ENCODE measurements at places on chromosomes 6 and 20.

- DNase-seq, result no peak
These were observed 65.0 kb upstream of the TOX2 start for GRCh38 chr20:43849496-43850186.

GRCh38 chr6:6008648-6009421, 2.1 kb upstream of the NRN1 start:
- peak; percentile 96 for DNase-seq

DNA sequence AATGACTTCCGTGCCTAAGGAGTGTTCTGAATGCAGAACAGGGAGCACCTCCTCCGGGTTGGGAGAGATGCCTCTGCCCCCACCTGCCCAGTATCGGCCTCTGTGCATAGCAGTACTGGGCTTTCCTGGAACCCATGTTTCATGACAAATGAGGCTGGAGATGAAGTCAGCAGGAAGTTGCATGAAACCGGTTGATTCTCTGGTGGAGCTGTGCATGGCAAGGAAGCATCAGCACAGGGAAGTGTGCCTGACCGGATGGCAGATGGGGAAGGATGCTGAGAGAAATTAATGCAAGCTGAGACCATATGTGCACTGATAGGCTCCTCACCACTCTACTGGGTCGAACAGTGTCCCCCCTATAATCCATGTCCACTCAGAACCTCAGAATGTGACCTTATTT, 155.5 kb downstream of the CDH26 start:
- no peak for DNase-seq

DNA sequence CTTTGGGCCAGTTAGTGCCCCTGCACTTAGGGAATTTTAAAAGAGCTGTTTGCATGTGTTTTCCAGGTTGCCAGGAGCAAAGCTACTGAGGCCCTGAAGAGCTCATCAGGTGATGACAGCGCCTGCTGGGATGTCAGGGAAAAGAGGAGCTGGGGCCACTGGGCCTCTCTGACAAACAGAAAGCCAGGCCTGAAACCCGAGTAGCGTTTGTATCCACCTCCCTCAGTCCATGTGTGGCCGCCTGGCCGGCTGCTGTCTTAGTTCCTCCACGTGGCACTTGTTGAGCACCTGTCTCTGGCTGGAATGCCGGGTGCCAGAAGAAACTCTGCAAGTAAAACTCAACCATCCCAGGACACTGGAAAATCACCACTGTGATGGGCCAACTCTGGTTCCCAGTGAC, 601.2 kb downstream of the CDH26 start:
- DNase-seq, result no peak

- no peak for DNase-seq
These were observed 163.3 kb downstream of the VEGFA start for GRCh38 chr6:43933148-43933885.

GRCh38 chr6:107532706-107533105, 42.8 kb downstream of the SOBP start:
- no peak for DNase-seq

DNA sequence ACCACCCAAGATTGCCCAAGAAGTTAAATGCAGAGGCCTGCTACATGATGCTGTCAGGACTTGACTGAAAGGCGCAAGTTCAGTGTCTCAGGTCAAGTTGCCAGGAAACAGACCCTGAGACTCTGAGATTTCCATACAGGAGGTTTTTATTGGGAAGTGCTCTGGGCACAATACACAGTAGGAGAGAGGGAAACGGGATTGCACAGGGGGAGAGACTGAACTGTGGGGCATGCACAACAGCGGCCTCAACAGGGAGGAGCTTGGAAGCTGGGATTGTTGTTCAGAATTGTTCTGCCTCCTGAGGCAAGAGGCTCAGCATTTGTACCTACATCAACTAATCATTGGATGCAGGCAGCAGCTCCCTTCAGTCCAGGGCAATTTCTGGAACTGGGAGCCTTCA, 6.7 kb downstream of the STX11 start:
- peak; percentile 26 for DNase-seq

DNA sequence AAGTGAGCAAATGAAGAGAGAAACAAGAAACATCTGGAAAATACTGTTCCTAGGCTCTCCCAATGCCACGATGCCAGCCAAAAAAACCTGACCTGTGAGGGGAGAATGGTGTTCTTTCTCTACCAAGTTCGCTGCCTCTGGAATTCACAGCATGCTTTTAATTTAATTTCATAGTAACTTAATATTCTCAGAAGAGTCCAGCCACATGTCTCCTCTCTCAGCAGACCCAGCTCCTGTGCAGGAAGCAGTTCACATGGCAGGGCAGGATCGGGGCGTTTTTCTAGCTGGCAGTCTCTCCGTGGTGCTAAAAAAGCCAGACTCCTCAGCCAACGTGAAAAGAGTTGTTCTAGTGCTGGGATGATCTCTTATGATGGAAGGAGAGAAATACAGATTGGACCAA, 57.5 kb downstream of the BFSP1 start:
- no peak for DNase-seq

- no peak for DNase-seq
These were observed 2.3 kb upstream of the STMND1 start for GRCh38 chr6:17099401-17100059.

GRCh38 chr6:93176070-93176469, 243.3 kb downstream of the EPHA7 start:
- no peak for DNase-seq

DNA sequence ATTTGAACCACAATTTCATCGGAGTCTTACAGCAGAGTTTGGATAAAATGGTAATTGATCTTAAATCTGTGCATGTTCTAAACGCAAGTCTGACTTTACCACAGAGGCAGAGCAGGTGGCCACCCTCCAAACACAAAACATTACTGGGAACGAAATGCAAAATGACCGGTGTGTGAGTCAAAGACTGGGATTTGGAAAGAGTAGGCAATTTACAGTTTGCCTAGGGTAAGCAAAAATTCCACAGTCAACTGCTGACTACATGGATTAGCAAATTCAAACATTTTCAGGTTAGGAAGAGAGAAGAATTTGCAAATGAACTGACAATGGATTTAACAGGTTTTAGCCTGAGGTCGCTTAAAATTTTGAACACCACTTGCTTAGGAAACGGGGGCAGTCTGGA, 444.4 kb downstream of the HDGFL1 start:
- DNase-seq, result no peak

DNA sequence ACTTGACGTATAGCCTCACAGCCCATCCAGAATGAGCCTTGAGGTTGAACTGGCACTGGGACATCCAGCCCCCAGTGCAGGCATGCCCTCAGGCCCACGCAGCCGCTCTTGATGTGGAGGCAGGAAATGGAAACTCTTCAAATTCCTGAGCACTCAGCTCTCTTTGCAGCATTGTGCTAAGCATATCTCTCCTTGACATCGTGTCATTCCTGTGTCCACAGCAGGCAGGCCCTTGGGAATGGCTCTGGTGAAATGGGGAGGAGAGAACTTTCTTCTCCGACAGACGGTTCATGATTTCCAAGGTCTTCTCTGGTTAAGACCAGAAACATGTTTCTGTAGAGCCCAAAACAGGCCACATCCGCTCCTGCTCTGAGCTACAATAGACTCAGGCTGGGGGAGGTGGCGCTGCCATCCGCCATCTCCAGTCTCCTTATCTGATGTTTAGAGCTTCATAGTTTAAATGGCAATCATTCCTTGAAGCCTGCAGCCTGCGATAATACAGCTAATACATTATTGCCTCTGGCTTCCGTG, 248.8 kb downstream of the CDH4 start:
- DNase-seq, result no peak

GRCh38 chr6:132286298-132287019, 114.8 kb downstream of the MOXD1 start:
- no peak for DNase-seq

- DNase-seq, result peak; percentile 59
These were observed 238.7 kb upstream of the SOX4 start for GRCh38 chr6:21354805-21355238.

- DNase-seq, result no peak
These were observed 184.9 kb upstream of the CST7 start for GRCh38 chr20:24764027-24764793.

GRCh38 chr6:153150752-153151440, 19.8 kb upstream of the RGS17 start:
- no peak for DNase-seq

DNA sequence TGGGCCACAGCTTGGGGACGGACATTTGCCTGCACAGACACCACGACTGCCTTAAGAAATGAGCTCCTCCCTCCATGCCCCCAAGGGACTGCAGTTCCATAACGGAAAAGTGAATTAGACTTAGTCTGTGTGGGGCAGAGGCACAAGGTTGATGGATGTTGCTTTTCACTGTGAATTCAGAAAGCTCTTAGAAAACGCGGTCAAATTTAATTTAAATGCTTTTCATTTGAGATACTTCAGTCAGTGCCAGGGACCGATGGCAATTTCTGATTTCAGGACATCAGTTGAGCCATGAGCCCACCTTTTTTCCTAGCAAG, 356.4 kb downstream of the KIF16B start:
- peak; percentile 7 for DNase-seq

GRCh38 chr6:2274981-2275891, 29.8 kb upstream of the GMDS start:
- DNase-seq, result no peak

DNA sequence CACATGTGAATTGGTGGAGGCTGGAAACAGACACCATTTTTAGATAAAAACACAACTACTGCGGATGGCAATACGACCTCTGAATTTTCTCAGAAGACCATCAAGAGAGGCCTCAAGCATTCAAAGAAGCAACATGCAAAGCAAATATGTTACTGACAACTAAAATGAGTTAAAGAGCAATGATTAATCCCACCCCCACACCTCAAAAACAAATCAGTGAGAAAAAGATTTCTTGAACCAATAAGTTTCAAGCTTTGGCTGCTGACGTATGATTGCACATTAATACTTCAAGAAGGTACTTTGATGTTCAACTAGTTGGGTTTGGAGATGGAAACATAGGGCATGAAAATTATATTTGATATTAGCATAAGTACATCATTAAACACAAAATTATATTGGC, 982 bp downstream of the MMUT start:
- DNase-seq, result no peak

DNA sequence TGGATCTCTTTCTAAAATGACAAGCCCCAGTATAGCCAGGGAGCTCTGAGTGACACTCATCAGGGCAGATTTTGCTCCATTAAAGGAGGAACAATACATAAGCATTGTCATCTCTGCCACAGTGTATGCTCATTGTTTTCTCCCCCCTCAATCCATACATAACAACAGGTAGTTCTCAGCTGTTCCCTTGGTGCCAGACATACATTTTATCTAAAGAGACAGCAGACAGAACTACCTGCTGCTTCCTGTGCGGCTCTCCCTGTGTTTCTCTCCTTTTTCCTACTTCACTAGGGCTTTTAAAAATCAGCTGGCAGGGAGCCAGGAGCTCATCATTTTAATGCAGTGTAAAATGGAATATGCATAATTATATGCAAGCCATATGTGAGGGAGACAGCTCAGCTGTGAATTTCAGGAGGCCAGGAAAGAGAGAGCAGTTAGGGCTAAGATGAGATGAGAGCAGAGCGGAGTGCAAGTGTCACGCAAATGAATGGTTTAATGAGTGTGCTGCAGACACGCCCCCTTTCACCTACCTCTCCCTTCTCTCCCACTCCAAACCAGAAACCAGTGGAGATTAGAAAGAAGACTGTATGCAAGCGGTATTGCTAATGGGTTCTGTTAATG, 96.0 kb downstream of the SOBP start:
- no peak for DNase-seq

- no peak for DNase-seq
These were observed 64.6 kb upstream of the PIM1 start for GRCh38 chr6:37105148-37106050.

DNA sequence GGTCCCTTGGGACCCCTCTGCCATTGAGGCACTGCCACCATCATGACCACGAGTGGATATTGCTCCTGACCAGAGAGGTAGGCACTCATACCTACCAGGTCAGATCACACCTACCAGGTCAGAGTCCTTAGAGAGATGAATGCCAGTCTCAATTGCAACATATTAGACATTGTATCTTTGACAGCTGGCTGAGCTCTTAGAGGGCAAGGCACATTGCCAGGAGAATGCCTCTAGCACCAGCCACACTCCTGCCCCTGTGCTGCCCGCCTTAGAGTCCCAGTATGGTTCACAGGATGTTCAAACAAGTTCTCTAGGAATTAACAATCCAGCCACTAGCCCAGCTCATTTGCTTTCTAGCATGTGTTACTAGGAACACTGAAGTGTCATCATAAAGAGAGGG, 65.9 kb downstream of the TMEM244 start:
- DNase-seq, result no peak

GRCh38 chr6:4620284-4621151, 155.7 kb upstream of the CDYL start:
- DNase-seq, result no peak

GRCh38 chr6:168105813-168106632, 27.0 kb upstream of the FRMD1 start:
- DNase-seq, result peak; percentile 16

DNA sequence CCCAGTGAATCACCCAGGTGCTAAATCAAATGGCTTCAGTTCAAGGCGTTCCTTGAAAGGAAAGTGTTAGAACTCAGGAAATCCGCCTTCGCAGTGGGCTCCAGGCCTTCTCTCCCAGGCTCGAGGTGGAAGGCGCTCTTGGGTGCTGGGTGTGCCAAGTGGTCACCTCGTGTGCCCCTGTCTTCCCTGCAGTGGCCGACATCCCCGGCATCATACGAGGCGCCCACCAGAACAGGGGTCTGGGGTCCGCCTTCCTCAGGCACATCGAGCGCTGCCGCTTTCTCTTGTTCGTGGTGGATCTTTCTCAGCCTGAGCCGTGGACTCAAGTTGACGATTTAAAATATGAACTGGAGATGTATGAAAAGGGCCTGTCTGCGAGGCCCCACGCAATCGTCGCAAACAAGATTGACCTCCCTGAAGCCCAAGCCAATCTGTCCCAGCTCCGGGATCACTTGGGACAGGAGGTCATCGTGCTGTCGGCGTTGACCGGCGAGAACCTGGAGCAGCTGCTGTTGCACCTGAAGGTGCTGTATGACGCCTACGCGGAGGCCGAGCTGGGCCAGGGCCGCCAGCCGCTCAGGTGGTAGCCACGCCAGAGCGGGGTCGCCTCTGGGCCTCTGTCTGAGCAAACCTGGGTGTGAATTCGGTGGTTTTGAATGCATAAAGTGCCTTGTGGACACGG, 17.8 kb downstream of the MTG2 start:
- no peak for DNase-seq

DNA sequence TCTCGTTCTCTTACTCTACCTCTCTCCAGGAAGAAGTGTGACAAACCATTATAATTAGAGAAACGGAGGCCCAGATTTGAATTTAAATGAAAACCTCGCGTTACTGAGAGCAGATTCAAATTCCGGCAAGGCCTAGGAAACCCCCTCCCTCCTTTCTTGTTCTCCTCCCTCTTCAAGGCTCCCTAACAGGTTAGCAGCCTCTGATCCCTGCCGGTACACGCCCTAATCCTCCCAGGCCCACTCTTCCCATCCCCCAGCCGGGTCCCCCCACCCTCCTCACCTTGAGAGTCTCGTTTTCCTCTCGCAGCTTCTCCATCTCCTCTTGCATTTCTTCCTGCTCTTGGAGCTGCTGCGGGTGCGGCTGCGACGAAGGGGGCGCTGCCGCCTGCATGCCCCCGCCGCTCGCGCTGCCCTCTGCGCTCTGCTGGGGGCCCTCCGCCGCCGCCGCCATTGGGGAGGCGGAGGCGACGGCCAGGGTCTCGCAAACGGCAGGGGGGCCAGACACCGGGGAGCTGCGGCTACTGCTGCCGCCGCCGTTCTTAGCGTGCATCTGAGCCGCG, 3.8 kb downstream of the MTCL3 start:
- peak; percentile 45 for DNase-seq
